ENCODE measurements at places on chromosomes 16 and 17.

- DNase-seq, result no peak
Observed at GRCh38 chr17:82447876-82448275, 2.7 kb downstream of the CYBC1 start.

DNA sequence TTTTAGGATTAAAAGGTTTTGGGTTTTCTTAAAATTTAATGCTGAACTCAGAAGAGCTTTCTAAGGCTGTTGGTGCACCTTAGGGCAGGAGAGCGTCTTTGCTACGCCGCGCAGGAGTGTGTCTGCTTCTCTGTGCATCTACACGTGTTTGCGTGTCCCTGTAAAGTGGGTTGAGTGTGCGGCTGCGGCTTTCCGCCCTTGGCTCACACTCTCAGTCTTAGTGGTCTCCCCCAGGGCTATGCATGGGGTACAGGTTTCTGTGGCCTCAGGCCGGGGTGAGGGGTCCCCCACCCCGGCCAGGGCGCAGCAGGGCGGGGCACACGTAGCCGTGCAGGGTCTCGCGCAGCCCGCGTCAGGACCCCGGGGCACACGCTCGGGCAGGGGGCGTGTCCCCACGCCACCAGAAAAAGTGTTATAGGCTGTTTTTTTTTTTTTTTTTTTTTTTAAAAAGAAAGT is 727 bp upstream of the TENT4B start:
- peak; percentile 73 for DNase-seq

GRCh38 chr17:73010414-73010813 is 82.1 kb downstream of the SLC39A11 start:
- DNase-seq, result no peak

- DNase-seq, result peak; percentile 81
Observed at GRCh38 chr17:45235416-45236281, 14.0 kb downstream of the FMNL1 start.

DNA sequence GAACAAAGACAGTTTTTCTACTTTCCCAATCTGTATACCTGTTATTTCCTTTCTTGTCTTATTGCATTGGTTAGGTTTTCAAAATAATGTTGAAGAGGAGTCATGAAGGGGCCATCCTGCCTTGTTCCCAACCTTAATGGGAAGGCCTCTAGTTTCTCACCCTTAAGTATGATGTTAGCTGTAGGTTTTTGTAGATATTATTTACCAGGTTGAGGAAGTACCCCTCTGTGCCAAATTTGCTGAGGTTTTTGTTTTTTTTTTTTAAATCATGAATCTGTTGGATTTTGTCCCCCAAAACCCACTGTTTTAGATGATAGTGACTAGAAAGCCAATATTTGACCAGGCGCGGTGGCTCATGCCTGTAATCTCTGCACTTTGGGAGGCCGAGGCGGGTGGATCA is 36.4 kb downstream of the VMP1 start:
- DNase-seq, result no peak

GRCh38 chr16:54191592-54191991 is 95.0 kb downstream of the IRX3 start:
- no peak for DNase-seq

DNA sequence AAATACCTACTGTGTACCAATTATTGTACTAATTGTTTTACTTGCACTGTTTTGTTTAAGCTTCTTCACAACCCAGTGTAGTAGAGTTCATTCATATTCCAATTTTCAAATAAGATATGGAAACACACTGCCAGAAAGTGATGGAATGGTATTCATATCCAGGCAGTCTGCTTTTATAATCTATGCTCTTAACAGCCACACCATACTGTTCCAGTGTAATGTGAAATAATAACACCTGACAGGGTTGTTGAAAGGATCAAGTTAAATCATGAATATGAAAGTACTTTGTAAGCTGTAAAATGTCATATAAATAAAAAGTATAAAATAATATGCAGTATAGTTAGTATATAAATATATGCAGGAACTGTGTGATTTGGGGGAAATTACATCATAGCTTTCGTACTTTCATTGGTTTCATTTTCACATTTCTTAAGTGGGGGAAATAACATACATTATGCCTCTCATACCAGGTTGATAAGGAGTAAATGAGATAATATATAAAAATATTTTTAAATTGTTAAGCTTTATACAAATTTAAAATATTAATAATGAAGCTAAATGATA is 230.8 kb downstream of the TANC2 start:
- DNase-seq, result peak; percentile 23

GRCh38 chr16:53034306-53034705 is 18.4 kb downstream of the CHD9NB start:
- no peak for DNase-seq

GRCh38 chr16:22317001-22317530 is 19.9 kb downstream of the POLR3E start:
- no peak for DNase-seq

GRCh38 chr17:61474235-61474927 is 22.2 kb downstream of the TBX4 start:
- no peak for DNase-seq

DNA sequence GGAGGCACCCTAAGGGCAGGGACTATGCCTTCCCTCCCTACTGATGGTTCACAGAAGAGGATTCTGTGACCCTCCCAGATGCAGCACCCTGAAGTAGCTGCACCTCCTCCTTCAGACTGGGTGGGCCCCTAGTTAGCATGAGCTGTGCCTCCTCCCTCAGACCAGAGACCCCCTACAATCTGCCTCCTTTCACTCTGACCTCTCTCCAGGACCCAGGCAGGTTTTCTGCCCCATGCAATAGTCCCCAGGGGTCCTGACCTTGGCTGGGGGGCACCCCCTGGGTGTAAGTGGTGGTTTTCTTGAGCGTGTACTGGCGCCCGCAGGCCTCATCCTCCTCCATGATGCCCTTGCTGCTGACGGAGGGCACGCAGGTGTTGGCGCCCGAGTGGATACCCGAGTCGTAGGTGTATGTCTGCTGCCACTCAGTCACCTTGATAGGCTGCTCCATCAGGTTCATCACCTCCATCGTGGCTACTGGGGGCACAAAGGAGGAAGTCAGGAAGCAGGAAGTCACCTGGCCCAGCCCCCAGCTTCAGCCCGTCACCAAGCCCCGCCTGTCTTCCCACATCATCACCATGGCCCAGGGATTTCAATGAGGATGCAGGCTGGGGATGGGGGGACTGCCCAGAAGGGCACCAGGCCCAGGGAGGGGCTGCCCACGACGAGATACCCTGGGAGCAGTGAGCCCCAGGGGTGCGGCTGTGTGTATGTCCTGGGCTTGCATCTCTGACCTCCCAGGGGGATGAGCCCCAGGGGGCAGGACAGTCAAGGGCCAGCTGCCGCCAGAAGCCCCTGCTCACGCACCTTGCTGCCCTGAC is 14.9 kb downstream of the JUP start:
- DNase-seq, result no peak

- no peak for DNase-seq
Observed at GRCh38 chr16:84742641-84743092, 42.9 kb downstream of the USP10 start.

- no peak for DNase-seq
Observed at GRCh38 chr17:16407911-16408588, 7.3 kb upstream of the TRPV2 start.

- no peak for DNase-seq
Observed at GRCh38 chr17:46756081-46756735, 62.3 kb downstream of the WNT3 start.

GRCh38 chr17:42286411-42287221 is 1.7 kb upstream of the STAT5A start:
- DNase-seq, result no peak

- no peak for DNase-seq
Observed at GRCh38 chr17:31274252-31274651, 22.8 kb downstream of the OMG start.

DNA sequence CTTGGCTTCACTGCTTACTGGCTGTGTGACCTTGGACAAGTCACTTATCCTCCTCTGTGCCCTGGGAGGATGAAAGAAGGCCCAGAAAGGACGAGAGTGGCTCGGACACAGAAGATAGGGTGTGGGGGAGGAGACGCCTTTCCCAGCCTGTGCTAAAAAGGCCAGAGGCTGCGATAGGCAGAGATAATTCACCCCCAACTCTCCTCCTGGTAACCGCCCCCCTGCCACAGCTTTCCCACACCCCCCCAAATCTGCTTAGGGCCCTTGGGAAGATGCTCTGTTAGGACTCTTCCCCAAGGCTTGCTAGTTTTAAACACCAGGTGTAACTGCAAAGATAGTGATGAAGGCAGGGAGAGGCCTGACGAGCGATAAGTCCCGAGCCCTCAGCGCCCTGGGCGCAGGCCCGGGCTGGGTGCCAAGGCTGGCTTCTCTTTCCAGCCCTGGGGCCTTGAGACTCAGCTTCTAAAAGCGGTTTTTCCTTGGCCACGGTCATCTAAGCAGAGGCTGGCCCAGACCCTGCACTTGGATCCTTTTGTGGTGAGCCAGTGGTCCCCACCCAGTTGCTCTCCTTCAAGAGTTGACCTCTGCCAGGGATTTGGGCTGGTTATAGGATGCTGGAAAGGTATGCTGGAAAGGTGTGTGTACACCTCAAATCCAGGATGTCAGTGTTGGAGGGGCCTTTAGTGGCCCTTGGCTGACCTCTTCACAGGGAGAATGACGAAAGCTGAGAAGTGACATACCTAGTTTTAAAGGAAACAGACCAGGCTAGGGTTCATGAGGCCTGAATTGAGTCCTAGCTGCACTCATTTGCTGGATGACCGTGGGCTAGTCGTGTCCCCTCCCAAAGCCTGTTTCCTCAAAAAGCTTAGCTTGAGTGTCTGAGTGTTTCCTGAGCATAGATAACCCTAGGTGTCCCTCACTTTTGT is 3.4 kb upstream of the PPP1R9B start:
- DNase-seq, result no peak

- no peak for DNase-seq
Observed at GRCh38 chr17:49515196-49515770, 20.2 kb downstream of the NGFR start.

- DNase-seq, result no peak
Observed at GRCh38 chr16:31703526-31704128, 170.0 kb upstream of the ZNF267 start.

GRCh38 chr16:30357715-30358576 is 2.8 kb upstream of the CD2BP2 start:
- DNase-seq, result no peak

DNA sequence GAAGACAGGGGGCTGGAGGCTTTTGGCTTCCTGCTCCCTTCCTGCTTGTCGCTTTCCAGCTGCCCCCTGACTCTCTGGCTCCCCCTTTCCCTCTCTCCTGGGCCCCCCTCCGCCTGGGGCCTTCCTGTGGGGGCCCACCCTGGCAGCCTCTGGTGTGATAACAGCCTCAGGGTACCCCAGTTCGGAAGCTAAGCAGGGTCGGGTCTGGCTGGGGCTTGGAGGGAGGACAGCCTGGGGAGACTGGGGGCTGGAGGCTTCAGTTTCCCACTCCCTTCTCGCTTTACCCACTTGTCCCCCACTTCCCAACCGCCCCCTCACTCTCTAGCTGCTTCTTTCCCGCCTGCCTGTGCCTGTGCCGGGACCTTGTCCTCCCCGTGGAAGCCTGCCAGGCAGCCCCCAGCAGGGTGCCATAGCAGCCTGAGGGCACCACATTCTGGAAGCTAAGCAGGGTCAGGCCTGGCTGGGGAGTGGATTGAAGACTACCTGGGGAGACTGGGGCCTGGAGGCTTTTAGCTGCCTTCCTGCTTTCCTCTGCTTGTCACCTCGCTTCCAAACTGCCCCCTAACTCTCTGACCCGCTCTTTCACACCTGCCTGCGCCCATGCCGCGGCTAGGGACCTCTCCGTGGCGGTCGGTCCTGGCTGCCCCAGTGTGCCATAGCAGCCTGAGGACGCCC is 2275.5 kb downstream of the TP53TG3F start:
- no peak for DNase-seq

DNA sequence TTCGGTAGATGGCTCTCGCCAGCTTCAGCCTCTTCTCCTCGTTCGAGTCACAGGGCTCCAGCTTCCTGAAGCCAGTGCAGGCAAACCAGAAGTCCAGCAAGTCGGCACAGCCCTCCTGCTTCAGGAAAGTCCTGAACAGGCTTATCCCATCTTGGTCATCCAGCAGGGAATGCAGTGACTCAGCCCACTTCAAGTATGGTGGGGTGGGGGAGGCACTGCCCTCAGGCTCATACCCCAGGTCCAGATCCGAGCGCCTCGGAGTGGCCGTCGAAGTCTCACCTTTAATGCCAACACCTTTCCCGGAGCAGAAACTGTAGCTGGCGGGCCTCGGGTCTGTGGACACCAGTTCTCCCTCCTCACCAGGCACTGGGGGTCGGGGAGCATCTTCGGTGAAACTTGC is 5.9 kb downstream of the AXIN1 start:
- DNase-seq, result no peak

DNA sequence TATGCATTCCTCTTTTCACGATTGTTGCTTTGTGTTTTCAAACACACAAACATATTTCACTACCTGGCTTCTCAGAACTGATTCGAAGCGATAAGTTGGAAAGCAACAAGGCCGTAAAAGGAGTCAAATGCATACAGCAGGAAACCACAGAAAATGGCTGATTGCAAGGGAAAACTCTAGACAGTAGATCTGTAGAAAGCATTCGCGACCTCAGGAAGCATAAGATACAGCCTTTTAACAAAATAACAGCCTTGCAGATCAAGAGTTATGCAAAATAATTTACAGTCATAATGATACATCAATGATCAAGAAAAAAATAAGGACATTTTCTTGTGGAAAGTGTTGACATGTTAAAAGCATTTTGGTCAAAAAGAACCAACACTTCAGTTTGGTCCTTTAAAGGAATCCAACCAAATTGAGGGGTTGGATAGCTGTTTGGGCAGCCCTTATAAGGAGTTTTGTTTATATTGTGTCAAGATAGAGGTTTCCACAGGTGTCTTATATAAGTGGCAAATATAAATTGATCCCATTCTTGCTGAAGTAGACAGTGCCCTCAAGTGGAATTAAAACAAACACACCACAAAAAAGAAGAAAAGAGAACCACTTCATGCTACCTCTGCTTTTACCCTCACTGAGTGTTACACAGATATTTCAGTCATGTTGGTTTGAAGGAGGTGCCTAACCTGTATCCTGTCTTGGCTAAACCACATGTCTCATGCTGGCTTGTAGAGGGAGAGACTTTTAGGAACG is 5.5 kb downstream of the CYLD start:
- DNase-seq, result peak; percentile 77

GRCh38 chr16:85978291-85978775 is 79.4 kb downstream of the IRF8 start:
- no peak for DNase-seq

GRCh38 chr16:50372611-50373344 is 4.0 kb upstream of the BRD7 start:
- no peak for DNase-seq

- DNase-seq, result no peak
Observed at GRCh38 chr17:10779609-10780008, 24.3 kb downstream of the TMEM238L start.

- DNase-seq, result no peak
Observed at GRCh38 chr17:57595947-57596695, 149.0 kb downstream of the CCDC182 start.

- no peak for DNase-seq
Observed at GRCh38 chr17:66135896-66136295, 56.0 kb downstream of the CEP112 start.

DNA sequence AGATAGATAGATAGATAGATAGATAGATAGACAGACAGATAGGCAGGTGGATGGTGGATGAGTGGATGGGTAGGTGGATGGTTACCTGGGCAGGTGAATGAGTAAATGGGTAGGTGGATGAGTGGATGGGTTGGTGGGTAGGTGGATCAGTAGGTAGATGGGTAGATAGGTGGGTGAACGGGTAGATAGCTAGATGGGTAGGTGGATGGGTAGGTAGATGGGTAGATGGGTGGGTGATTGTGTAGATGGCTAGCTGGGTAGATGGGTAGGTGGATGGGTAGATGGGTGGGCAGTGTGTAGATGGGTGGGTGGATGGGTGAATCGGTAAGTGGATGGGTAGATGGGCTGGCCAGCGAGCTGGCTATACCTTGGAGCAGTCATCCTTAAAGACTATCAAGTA is 21.8 kb upstream of the LRRC37A3 start:
- no peak for DNase-seq

- no peak for DNase-seq
Observed at GRCh38 chr16:11175787-11176341, 80.1 kb downstream of the SOCS1 start.
